ENCODE measurements at places on chromosomes 1 and 21.

GRCh38 chr1:89622895-89623294 lies 10.0 kb upstream of the LRRC8C start:
- no peak for DNase-seq

DNA sequence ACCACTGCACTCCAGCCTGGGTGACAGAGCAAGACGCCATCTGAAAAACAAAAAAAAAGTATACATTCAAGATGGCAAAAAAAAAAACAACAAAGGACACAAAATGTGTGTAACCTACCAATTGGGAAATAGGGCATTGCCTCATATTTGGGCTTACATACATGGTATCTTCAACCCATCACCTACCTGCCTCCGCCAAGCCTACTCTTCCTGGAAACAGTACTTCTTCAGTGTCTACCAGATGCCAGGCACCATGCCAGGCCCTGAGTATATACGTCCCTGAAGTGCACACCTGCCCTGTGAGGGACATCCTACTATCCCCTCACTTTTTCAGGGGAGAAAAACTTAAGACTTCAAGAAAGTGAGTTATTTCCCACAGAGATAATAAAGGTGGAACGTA lies 160.2 kb downstream of the TOMM20 start:
- DNase-seq, result no peak

DNA sequence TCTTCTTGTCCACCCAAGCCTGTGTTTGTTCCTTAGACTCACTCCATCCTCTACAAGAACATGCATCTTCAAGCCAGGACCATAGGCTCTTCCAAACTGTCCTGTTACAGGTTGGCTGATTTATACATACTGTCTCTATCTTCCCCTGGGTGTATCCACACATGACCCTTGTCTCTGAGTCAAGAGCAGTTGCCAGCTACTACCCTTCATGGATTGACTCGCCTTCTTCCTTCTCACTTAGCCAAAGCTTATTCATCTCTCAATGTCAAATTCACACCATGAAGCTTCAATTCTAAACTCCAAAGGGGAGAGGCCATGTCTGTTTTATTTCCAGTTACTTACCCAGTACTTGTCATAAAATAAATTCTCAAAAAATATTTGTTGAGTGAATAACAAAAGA lies 64.1 kb upstream of the CACHD1 start:
- no peak for DNase-seq

- no peak for DNase-seq
Observed at GRCh38 chr1:57232500-57232899, 191.4 kb downstream of the DAB1 start.

DNA sequence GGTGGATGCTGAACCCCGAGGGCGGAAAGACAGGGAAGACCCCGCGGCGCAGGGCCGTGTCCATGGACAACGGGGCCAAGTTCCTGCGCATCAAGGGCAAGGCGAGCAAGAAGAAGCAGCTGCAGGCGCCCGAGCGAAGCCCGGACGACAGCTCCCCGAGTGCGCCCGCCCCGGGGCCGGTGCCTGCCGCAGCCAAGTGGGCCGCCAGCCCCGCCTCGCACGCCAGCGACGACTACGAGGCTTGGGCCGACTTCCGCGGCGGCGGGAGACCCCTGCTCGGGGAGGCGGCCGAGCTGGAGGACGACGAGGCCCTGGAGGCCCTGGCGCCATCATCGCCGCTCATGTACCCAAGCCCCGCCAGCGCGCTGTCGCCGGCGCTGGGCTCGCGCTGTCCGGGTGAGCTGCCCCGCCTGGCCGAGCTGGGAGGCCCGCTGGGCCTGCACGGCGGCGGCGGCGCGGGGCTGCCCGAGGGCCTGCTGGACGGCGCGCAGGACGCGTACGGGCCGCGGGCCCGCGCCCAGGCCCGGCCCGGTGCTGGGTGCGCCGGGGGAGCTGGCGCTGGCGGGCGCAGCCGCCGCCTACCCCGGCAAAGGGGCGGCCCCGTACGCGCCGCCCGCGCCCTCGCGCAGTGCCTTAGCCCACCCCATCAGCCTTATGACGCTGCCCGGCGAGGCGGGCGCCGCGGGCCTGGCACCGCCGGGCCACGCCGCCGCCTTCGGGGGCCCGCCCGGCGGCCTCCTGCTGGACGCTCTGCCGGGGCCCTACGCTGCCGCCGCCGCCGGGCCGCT lies 20.7 kb downstream of the FOXO6 start:
- no peak for DNase-seq

DNA sequence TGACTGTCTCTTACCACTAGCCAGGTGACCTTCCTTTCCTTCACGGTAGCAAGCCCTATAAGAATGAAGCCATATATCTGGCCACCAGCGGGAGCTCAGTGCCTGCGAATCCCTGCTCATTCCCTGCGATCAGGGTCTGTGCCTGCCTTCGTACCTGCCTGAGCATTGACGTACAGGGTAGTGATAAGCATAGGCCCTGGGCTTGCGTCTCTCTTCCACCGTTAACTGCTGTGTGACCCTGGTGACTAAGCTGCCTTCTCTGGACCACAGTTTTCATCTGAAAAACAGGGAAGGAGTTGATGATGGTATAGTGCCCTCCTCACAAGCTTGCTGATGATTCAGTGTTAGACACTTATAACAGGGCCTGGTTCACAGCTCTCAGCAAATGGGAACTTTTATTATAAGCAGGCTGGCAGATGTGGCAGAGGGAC lies 4.1 kb downstream of the ZC3H12A start:
- no peak for DNase-seq

- DNase-seq, result no peak
Observed at GRCh38 chr1:232381394-232382100, 248.4 kb downstream of the SIPA1L2 start.

DNA sequence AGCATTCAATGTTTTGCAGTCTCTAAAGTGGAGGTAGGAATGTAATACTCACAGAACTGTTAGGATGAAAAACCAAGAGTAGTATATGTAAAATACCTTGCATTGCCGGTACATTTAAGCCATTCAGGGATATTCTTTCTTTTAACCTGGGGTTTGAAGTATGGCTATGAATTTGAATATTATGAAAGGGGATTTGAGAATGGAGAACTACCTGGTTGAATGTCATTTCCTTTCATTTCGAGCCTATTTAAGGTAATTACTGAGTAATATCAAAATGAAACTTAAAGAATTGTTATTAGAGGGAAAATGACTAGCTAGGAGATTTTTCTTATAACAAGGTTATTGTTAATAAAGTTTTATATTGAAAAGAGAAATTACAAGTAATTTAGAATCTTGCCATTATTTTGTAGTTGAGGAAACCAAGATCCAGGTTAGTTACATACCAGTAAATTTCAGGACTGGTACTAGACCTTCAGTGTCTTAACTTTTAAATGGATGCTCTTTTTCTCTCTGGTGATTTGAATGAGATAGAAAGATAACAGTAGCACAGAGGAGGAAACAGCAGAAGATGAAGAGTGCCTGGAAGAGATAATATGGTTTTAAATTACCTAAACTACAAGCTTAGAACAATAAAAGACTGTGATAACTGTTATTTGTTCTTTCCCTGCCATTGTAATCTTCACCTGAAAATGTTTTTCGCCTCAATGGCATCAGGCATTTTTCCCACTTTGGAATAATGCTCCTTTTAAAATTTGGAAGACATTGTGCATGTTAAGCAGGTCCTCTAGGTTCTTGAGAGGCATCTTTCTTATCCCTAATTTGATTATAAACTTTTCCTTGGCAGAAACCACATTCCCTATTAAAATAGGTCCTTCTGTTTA lies 103.2 kb downstream of the PKN2 start:
- no peak for DNase-seq

GRCh38 chr1:52633291-52633754 lies 355 bp downstream of the SHISAL2A start:
- DNase-seq, result no peak

DNA sequence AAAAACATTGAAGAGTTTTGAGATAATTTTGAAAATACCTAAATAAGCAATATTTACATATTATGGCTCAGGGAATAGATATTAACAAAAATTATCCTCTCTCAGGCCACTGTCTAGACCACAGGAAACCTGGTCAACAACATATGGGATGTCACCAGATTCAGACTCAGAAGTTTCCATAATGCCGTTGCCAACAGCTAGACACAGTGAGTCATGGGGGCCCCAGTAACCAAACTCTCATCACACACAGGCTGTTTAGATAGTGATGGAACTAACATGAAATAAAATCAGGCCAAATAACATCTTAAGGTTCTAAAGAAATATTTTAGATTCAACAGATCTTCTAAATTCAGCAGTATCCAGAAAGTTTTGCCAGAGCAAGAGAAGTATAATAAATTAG lies 681.7 kb upstream of the ADAMTS5 start:
- DNase-seq, result no peak

- DNase-seq, result no peak
Observed at GRCh38 chr1:108830119-108831008, 26.5 kb downstream of the AKNAD1 start.

DNA sequence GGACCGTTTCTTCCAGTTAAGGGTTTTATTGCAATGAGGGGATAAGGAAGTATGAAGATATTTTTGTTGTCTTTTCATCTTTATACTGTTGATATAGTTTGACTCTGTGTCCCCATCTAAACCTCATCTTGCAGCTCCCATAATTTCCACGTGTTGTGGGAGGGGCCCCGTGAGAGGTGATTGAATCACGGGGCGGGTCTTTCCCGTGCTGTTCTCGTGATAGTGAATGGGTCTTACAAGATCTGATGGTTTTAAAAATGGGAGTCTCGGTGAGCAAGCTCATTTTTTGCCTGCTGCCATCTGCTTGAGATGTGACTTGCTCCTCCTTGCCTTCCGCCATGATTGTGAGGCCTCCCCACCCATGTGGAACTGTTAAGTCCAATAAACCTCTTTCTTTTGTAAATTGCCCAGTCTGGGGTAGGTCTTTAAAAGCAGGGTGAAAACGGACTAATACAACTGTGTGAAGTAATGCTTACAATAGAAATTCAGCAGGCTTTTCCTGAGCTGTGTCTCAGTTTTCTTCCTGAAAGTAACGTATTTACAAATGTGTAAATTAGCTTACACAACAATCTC lies 377.3 kb downstream of the SIPA1L2 start:
- no peak for DNase-seq

DNA sequence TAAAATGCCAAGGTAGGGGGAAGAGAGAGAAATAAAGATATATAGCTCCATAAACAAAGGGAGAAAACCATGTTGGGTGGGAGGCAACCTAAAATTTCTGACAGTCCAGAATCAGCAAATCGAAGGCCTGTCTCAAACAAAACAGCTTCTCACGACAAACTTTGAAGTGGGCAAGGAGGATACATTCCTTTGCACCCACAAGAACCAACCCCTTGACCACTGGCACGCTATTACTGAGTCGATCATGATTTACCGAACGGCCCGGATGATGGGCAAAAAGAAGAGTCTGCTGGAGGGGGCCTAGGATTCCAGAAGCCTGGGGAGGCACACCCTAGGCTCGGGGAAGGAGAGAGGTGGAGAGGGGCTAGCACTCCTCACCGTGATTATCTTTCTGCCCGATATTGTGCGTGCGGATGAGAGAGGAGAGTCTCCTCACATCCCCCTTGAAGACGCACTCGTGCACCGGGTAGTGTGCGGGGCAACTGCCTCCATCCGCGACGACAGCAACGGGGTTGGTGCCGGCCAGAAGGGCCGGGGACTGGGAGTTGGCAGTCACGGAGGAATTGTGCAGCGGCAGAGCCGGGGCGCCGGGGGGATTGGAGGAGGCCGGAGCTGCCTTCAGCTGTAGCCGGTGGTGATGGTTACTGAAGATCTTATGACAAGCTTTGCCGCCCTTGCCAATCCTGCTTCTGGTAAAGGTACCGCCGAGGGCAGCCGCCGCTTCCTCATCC lies 756 bp downstream of the ANKRD13C start:
- no peak for DNase-seq

- no peak for DNase-seq
Observed at GRCh38 chr1:199877526-199878384, 149.8 kb upstream of the NR5A2 start.

DNA sequence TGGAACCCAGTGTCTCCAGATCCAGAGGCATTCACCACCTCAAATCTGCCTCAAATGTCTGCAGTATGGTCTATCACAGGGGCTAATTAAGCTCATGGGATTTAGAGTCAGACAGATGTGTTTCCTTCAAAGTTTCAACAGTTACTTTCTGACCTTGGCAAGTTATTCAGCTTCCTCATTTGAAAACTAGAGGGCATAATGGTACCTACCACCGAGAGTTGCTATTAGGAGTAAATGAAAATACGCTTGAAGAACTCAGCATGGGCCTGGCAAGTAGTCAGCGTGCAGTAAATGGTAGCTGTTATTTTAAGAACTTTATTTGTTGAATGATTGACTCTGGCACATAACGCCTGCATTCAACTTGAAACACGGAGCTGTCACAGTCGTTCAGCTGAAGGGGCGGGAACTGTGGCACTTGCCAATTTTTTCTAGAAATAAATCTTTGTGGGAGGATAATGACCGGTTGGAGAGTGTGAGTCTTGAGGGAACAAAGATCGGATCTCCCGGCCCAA lies 1.2 kb upstream of the CAP1 start:
- DNase-seq, result peak; percentile 81

- no peak for DNase-seq
Observed at GRCh38 chr1:204692325-204692840, 6.8 kb upstream of the LRRN2 start.

DNA sequence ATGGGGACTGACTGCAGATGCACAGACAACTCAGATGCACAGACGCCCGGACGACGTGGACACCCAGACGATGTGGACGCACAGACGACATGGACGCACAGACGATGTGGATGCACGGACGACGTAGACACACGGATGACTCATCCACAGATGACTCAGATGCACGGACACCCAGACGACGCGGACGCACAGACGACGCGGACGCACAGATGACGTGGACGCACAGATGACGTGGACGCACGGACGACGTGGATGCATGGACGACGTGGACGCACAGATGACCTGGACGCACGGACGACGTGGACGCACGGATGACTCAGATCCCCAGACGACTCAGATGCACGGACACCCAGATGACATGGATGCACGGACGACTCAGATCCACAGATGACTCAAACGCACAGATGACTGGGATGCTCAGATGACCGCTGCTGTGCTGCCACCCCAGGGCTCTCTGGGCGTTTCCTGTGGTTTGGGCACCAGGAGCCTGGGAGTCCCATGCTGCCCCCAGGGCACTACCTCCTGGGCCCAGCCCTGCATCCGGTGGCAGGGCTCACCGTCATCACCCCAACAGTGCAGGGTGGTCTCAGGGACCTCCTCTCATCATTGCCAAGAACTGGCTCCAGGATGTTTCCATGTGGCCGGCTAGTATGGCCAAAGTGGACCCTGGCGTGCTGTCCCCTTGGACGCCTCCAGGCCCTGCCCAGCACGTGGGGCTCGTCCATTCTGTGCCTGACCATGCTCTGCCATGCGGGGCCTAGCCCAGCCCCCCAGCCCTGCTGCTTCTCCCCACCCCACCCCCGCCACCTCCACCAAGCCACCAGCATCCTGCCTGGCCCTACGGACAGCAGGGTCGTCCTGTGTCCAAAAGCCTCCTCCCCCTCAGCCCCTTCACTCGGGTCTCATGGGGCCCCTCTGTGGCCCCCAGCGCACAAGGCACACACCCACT lies 14.0 kb downstream of the FAAP20 start:
- no peak for DNase-seq

Measured in NCI-H2227 treated with DMSO at 0.1 percent for 48 hours (cell line).